CD4-positive, alpha-beta T cell treated with Interleukin-12 subunit alpha and Interleukin-12 subunit beta, for 1 hour (primary cell): ENCODE measurements at places on chromosomes 4 and X.

- DNase-seq, result no peak
Measured at GRCh38 chrX:150258463-150259430, 104.4 kb upstream of the MAMLD1 start.

GRCh38 chr4:124483048-124483906, 229.3 kb downstream of the ANKRD50 start:
- no peak for DNase-seq

GRCh38 chr4:153936121-153936520, 147.2 kb upstream of the SFRP2 start:
- DNase-seq, result no peak

- DNase-seq, result no peak
Measured at GRCh38 chr4:6620891-6621555, 19.5 kb upstream of the MRFAP1 start.
